ENCODE measurements at places on chromosomes 13 and 19.

DNA sequence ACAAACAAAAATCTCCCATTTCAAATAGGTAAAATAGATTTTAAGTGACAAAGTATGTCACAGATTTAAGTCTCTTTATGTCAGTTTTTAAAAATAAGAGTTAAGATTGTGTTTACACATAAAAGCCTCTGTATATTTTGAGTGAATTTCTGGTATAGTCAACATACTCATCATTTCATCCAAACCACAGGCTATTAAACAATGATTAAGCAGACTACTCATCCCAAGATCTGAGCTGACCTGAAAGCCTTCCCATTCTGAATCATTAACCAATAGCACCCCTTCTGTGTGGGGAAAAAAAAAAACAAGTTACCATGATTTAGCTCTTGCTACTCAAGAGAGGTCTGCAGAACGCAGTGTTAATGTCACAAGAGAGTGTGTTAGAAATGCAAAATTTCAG, 284.4 kb upstream of the NBEA start:
- DNase-seq = no peak

GRCh38 chr19:41328842-41329225, 18.9 kb downstream of the CCDC97 start:
- DNase-seq = no peak

DNA sequence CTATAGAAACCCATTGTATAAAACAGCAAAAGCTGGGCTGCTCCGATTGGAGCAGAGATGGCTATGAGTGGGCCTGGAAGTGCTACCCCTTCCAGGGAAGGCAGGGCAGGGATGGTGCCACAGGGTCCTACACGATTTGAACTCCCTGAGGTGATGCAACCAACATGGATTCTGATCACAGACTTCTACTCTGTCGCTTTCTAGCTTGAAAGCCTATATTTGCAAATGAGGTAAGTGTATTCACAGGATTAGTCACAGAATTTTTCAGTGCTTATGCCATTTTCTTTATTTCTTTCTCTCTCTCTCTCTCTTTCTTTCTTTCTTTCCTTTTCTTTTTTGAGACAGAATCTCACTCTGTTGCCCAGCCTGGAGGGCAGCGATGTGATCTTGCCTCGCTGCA, 179.0 kb downstream of the SPRY2 start:
- DNase-seq = no peak

DNA sequence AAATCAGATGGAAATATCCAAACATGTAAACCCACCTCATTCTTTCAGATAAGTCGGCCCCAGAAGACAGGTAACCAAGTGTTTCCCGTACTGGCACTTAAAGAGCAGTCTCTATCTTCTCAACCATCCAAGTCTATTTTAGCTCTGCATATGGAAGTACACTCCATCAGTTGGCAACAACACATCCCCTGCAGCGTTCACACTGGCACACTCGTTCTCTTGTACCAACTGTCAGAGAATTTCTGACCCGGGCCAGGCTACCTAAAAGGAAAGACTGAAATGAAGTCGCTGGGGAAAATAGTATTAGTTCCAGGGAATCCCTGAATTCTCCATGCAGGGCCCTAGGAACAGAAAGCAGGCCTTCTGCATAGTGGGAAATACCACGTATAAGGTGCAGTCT, 109.3 kb downstream of the RXFP2 start:
- no peak for DNase-seq

DNA sequence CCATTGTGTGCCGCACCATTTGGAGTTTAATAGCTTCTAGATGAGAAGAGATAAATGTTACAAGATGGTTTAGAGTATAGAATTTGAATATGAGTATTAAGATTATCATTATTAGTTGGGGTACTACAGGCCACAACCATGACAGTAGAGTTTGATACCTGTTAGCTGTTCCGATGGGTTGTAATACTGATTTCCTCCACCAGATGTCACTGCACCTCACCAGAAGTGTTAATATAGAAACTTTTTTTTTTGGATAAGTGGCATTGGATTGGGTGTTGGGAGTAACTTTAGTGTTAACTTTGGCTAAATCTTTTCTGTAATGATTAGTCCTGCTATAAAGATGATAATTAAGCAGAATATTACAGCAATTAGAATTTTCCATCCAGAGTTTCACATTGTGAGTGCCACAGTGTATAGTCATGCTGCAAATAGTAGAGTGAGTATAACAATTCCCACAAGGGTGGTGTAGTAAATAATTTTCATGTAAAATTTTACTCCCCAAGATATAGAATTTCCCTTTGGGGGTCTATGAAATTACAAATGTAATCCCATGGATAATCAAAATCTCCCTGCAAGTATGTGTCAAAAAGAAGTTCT, 56.3 kb downstream of the PSG3 start:
- no peak for DNase-seq

DNA sequence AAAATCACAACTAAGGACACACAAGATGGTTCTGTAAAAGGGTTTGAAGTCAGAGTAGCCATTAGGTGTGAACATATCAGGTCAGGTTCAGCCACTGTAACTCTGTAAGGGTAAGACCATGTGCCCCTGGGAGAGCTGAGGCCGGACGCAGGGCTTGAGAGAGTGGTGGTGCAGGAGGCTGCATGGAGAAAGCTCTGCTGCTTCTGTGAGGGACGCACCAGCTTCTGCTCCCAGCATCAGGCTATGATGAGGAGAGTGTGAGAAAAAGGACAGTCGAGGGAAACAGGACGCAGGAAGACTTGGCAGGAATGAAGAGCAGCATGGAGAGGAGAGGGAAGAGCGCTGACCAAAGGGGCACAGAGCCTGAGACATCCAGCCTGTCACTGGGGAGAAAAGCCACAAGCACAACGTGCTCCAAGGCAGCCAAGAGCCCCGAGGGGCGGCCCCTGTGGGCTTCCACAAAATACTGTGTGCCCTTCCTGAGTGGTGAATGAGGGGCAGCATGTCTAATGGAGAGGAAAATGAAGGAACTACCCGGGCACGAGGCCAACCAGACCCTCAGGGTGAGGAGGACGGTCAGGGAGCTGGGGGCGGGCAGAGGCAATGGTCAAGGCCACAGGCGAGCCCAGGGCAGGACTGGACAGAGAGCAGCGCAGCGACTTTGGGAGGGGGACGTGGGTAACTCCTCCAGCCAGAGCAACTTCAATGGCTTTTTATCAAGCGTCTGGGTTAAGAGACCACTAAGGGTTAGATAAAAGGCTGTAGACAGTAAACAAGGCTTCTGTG, 107.7 kb downstream of the COL4A1 start:
- no peak for DNase-seq

DNA sequence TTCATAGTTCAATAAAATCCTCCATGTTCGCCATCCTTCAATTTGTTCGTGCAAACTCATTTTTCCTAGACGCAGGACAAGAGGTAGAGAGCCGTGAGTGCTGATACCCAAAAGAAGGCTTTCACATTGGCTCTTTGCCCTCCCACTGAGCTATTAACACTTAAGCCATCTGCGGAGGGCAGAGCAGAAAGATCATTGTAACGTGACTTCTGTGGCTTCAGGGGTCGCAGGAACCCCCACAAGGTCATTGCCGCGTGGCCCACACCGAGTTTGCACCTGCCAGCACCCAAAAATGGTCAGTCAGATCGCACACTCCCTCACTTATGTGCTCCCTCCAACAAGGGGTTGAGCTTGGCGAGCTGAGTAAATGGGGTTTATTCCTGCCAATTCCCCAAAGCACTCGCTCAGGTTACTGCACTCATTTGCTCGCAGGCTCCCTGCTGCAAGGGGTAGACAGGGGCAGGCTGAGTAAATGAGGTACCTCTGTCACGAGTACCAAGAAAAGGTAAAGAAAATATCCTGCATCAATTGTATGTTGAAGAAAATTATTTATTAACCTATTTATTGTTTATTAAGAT, 144.1 kb downstream of the PRR20E start:
- DNase-seq = no peak

DNA sequence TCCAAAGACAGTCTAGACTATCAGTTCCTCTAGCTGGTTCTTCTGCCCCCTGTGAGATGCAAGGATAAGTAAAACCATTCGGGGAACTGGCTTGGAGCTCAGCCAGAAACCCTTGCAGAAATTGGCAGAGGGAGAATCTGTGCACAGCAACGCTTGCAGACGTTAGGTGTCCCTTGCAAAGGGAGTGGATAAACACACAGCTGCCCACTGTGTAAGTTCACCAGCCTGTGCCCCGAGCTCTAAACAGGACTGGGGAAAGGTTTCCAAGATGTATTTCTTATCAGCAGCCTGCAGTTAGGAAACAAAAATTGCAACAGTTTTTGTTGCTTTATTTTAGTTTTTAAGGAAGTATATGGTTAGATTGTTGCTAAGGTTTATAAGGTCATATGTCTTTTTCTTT, 19.0 kb upstream of the ADGRE1 start:
- DNase-seq = no peak

DNA sequence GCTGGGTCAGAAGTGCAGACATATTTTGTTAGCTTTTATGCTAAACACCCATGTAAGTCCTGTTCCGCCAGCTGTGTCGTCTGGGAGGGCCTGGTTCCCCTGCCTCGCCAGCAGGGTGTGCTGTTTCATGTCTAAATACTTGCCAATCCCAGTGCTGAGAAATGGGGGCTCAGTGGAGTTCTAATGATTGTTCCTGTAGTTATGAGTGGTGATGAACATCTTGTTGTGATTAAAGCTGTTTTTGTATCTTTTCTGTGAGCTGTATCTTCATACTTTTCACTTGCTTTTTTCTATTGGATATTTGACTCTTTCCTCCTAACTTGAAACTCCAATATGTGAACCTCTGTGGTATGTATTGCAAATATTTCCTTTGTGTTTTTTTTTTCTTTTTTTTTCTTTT, 32.7 kb downstream of the KDM4B start:
- DNase-seq = peak; percentile 56

GRCh38 chr19:56137405-56137804, 3.7 kb upstream of the ZNF444 start:
- DNase-seq = no peak
